NCI-H187 treated with DMSO at 0.1 percent for 48 hours (cell line): ENCODE measurements at places on chromosomes 2 and 18.

GRCh38 chr2:201256082-201256481, 4.3 kb upstream of the CASP8 start:
- no peak for DNase-seq

DNA sequence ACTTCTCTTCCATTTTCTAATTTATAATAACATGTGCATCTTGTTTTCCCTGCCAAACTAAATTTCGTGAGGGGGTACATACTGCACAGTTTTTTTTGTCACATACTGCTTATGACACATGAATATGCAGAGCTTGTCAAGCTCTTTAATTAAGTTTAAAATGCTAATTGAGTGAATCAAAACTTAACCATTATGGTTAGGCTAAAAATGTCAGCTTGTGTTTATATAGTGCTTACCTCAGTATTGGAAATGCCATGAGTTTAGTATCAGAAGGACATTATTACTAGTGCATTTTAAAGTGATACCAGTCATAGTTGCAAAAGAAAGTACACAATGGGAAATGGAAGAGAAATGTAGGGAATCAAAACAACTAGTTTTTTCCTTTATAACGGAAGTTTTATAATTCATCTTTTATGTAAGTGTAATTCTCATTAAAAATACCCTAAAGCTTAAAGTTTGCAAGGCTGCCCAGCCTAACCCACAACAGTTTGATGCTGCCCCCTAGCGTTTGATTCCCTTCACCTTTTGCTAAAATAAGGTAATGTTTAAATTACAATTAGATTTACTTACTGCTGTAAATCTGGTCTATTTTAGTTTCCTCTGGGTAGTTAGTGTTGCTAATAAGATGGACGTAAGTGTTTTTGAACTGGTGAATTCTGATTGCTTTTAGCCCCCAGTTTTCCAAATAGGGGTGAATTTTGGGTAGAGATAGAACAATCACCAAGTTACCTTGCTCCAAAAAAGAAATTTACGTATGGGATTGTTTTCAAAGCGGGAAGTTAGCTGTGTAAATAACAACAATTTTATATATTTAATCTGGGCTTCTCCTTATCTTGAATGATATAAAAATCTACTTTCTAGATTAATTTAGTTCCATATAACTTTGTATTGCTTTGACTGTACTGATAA, 3.2 kb downstream of the SLC39A10 start:
- DNase-seq = no peak

GRCh38 chr2:143515318-143515717, 386.1 kb downstream of the ARHGAP15 start:
- DNase-seq = no peak

- DNase-seq = no peak
Observed at GRCh38 chr2:54341656-54342055, 85.6 kb upstream of the TSPYL6 start.

DNA sequence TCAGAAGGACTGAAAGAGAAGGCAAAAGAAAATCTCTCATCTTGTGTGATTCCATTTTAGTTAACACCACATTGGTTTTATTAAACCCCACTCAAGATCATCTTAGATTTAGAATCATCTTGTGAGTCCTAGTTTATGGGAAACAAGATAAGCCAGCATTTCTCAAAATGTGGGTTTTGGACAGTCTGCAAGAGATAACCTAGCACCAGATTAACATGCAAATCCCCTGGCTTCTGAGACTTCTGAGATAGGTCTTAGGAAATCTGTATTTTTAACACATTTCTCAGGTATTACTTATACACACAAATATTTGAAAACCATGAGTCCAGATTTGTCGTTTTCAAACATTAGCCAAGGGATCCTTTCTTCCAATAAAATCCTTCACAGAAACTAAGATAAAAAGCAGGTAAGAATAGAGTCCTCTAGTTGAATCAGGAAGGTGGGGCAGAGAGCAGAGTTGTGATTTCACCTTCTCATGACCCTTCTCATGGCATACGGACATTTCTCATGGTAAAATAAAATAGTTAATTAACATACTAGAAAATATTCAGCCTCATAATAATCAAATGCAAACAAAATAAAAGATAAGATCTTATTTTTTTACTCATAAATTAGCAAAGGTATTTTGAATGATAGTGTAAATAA, 287.2 kb upstream of the FN1 start:
- no peak for DNase-seq

- no peak for DNase-seq
Observed at GRCh38 chr2:10241641-10242430, 60.9 kb upstream of the HPCAL1 start.

GRCh38 chr2:190863946-190864345, 16.7 kb upstream of the GLS start:
- peak; percentile 88 for DNase-seq

DNA sequence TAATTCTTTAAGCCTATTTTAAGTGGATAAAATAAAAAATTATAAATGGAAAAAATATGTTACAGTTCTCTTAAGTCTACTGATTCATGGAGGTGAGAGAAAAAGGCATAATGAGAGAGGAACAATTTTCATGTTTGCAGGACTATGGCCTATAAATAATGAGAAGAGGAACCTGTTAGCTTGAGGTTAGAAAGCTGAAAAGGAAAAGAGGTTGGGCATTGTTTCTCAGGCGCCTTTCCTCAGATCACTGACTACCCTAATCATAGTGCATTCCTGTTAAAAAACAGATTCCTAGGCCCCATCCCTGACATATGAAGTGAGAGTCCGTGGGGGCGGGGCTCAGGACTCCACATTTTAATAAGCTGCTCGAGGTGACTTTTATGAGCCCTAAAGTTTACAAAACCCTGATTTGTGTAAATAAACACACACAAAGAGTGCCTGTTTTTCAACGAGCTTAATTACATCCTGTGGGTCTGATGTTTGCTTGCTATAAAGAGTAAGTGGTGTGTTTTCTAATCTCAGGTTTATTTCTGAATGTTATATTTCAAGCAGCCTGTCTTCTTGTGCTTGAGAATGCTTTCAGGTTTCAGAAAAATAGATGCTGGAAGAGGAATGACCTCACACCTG, 335.5 kb downstream of the CLIP4 start:
- no peak for DNase-seq

- no peak for DNase-seq
Observed at GRCh38 chr2:232400256-232401015, 6.2 kb upstream of the ALPG start.

- no peak for DNase-seq
Observed at GRCh38 chr2:117684919-117685318, 129.6 kb upstream of the DDX18 start.
